ENCODE measurements at places on chromosomes 13 and 19. TPM values are rescaled to one million over a fixed set of nuclear protein-coding genes. Genes with fewer than 3 reads are reported as not detected.

ICAM5 gene
- total RNA-seq: 2.6 TPM

TEX101 gene
- not detected for total RNA-seq

CYP2B6 gene
- total RNA-seq: not detected

CACNG8 gene
- 0.50 TPM for total RNA-seq

EPS8L1 gene
- 0.99 TPM for total RNA-seq

IGSF23 gene
- total RNA-seq: 0.17 TPM

ZNF83 gene
- 50.6 TPM for total RNA-seq

CEBPA gene
- 0.15 TPM for total RNA-seq

ZNF738 gene
- total RNA-seq: 1.7 TPM

KLK15 gene
- total RNA-seq: not detected

HSH2D gene
- total RNA-seq: not detected

SHANK1 gene
- total RNA-seq: 7.3 TPM

All from smooth muscle cell of trachea (primary cell).